ENCODE measurements at places on chromosomes 3 and 15.
A peak's percentile ranks its signal among the peaks of the same experiment; 100 is the strongest.

DNA sequence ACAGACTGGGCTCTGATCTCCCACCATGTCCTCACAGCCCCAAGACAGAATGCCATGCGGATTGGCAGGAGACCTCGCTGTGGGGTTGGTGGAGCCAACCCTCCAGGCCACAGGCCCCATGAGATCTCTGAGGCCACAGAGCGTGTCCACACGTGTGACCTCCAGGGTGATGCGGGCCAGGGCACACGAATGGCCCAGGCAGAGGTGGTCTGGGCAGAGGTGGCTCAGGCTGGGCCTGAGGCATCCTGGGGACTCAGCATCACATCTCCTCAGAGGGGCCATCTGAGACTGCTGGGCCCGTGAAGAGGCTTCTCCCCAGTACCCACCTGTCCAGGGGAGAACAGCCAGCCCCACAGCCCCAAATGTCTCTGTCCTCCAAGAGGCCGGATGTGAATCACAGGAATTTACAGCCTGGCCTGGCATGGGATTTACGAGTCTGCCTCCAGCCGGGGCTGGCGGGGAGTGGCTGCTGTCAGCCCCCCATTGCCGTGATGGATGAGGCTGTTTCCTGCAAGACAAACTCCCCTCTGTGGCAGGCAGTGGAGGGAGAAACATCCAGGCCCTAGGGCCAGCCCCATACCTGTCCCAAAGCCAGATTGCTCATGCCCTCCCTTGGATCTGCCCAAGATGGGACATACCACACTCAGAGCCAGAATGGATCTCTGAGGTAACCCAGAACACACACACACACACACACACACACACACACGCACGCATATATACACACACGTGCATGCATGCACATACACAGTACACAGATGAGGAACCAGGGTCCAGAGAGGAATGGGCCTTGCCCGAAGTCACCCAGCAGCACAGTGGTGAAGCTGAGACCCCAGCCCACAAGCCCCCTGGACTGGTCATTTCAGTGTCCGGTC, 208.3 kb downstream of the TBC1D2B start:
- DNase-seq = no peak

GRCh38 chr3:71247221-71247957, 336.1 kb downstream of the FOXP1 start:
- DNase-seq = no peak

DNA sequence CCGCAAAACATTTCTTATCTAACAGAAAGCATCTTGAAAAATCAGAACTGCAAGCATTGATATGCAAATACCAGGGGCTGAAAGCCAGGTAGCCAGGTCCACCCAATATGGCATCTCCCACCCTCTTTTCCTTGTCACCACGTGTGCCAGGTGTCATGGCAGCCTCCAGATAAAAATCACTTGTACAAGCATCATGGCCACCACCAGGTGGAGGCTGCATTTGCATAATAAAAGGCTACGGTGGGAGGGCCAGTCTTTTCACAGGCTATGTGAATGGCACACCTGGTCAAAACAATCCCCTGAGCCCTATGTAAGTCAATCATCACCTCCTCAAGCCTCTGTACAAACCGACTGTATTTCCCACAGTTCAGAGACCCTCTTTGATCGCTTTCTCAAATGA, 1233.1 kb upstream of the ALCAM start:
- no peak for DNase-seq

DNA sequence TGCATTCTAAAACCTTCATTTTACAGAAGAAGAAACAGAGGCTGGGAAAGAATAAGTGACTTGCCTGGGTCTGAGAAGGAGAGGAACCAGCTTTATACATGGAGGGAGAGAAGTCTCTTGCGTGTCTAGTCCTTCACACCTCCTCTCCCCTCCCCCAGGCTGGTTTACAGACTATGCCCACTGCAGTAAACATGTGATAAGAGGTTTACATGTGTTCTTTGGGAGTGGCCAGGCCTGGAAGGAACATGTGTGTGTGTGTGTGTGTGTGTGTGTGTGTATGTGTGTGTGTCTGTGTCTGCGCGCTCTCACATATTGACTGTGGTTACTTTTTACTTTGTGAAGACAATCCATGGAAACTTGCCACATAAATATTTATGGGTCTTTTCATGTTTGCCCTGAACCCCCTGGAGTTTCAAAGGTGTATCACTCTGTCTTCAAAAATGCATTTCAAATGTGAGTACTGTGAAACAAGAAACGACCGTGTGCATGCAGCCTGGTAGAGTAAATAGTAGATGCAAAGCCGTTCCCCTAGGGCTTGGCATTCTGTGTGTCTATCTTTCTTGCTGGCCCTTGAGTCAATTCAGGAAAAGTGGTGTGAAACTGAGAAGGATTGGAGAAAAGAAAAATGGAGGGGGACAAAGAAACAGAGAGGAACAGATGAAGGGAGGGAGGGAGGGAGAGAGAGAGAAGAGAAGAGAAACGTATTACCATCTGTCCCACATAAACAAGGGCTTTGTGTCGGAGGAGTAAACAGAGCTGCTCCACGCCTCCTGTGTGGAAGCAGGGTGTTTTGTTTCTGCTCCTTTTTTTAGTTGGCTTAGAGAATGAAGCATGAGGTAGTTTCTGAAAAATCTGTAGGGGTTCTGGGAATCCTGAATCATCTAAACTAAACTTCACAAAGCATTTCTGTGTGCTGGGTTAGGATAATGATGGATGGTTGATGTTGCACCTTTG, 51.7 kb downstream of the CLDN11 start:
- DNase-seq = no peak

GRCh38 chr3:128339491-128340012, 127.1 kb downstream of the DNAJB8 start:
- no peak for DNase-seq

DNA sequence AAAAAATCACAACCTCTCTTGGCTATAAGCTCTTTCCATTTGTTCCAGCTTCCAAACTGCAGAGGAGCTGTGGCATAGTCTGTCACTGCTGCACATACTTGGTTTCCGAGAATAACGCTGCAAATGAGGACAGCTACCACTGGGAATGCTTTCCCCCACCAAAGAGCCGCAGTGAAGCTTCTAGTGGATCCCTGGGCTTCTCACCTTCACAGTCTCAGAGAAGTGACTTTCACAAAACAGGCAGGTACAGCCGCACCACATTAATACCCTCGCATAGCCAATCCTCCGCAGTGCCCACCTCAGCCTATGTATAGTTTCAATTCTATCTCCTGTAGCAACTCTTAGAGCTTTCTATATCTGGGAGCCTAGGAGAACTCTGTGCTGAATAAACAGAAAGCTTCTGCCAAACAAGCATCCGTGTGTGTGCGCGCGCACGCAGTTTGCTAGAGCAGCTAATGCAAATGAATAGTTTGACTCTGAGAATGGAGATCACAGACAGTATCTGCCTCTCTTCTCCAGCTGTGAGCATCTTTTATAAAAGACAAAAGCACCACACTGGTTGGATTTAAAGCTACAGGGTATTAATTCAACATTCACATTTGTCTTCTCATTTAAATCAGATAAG, 81.9 kb upstream of the PLXND1 start:
- no peak for DNase-seq

DNA sequence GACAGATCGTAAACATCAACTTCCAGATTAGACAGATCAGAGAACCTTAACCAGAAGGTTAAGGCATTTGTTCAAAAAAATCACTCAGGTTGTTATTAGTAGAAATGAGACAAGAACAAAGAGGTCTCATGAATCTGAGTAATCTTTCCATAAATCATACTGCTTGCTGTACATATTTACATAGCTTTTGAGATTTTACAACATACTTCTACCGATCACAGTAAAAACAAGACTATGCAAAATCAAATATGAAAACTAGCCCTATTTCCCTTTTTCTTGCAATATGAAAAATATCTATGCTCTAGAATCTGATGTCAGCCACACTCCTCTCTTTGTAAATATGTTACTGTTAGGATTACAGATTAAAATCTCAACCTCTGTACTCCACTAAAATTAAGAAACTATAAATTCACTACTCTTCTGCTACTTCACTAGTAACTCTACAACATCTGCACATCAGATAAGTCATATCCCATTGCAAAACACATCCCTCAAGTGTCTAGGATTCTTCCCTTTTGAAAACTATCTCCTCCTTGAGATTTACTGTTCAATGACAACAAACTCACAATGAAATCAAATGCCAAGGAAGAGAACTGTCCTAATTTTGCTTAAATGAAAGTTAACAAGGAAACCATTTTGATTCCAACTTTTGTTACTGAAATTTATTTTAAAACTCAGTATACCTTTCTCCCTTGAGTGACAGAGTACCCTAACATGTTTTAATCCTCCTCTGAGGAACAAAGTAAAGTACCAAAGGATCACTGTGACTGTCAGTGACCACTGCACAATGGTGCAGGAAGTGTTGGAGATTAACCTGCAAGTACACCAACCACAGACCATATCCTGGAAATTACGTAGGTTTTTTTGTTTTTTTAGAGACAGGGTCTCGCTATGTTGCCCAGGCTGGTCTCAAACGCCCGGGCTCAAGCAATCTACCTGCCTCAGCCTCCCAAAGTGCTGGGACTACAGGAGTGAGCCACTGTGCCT, 12.8 kb downstream of the DCUN1D1 start:
- no peak for DNase-seq

- DNase-seq = no peak
Measured at GRCh38 chr3:28574036-28574435, 225.4 kb upstream of the AZI2 start.

- DNase-seq = no peak
Measured at GRCh38 chr3:31957106-31957505, 24.0 kb downstream of the OSBPL10 start.

GRCh38 chr3:138443521-138444503, 9.4 kb downstream of the ESYT3 start:
- no peak for DNase-seq

DNA sequence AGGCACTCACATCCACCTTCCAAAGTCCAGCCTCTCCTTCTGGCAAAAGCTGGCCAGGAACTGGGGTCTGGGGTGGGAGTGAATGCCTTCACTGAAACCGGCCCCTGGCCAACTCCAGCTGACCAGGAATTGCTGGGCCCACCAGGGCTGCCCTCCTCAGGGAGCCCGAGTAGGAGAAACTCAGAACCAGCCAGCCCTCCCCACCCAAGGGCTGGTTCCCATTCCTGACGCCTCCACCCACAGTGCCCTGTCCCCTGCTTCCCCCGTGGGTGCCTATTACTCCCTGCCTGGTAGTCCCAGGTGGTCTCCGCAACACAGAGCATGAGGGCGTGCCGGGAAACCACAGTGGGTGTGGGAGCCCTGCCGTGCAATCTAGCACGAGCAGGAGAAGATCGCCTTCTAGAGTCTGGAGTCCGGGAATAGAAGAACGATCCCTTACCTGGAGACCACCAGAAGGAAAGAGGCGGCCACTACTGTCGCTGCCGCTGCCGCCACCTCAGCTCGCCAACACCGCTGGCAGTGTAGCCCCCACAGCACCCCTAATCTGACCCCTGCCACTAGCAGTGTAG, 178.8 kb downstream of the POTEB3 start:
- no peak for DNase-seq

GRCh38 chr3:135667061-135667460, 298.5 kb upstream of the PPP2R3A start:
- no peak for DNase-seq

- peak; percentile 74 for DNase-seq
Measured at GRCh38 chr3:42539871-42540714, 37.6 kb downstream of the VIPR1 start.

DNA sequence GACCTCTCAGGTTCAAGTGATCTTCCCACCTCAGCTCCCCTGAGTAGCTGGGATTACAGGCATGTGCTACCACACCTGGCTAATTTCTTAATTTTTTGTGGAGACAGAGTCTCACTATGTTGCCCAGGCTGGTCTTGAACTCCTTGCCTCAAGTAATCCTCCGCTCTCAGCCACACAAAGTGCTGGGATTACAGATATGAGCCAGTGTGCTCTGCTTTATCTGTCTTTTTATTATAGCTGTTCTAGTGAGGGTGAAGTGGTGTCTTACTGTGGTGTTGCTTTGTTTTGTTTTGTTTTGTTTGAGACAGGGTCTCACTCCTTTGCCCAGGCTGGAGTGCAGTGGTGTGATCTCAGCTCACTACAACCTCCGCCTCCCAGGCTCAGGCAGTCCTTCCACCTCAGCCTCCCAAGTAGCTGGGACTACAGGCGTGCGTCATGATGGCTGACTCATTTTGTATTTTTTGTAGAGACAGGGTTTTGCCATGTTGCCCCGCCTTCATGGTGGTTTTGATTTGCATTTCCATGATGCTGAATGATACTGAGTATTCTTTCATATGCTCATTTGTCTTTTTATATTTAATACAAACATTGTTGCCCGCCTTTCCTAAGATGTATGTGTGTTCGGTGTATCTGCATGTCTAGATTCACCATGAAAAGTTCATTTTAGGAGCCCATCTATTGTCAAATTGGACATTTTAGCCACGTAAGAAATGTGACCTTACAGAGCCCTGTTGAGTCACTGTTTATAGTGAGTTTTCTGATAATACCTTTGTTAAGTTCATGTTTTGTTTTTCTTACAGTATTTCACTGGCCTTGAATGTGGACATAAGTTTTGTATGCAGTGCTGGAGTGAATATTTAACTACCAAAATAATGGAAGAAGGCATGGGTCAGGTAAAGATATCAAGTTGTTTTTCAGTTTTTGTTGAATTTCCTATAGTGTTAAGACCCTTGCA, 80.6 kb downstream of the ARIH1 start:
- DNase-seq = peak; percentile 44

Data from activated T-cell treated with anti-CD3 and anti-CD28 coated beads, Interleukin-2, amount 50 U/mL, for 24 hours (primary cell).